ENCODE measurements at places on chromosomes 12 and 14. TPM values are rescaled to one million over a fixed set of nuclear protein-coding genes. Genes with fewer than 3 reads are reported as not detected.

DNA sequence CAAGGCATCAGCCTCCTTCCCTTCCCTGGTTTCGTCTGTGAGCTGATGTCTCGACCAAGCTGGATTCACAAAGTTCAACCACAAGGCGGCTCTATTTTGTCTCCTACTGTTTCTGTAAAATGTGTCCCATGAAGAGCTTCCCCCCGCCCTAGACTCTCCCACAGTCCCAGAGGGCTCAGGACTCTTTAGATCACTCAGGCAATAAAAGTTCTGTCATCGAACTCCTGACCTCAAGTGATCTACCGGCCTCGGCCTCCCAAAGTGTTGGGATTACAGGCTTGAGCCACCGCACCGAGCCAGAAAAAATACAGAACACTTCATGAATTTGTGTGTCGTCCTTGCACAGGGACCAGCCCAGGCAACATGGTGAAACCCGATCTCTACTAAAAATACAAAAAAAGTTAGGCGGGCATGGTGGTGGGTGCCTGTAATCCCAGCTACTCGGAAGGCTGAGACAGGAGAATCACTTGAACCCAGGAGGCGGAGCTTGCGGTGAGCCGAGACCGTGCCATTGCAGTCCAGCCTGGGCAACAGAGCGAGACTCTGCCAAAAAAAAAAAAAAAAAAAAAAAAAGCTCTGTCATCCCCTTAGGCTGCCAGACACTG, 149.4 kb downstream of the BCL11B start:
- H3K4me3 ChIP-seq = no peak overlapping the region
- no peak for DNase-seq
- no peak overlapping the region for H3K27ac ChIP-seq
- no peaks in the 10 kb centered on the region for H3K4me1 ChIP-seq

DNA sequence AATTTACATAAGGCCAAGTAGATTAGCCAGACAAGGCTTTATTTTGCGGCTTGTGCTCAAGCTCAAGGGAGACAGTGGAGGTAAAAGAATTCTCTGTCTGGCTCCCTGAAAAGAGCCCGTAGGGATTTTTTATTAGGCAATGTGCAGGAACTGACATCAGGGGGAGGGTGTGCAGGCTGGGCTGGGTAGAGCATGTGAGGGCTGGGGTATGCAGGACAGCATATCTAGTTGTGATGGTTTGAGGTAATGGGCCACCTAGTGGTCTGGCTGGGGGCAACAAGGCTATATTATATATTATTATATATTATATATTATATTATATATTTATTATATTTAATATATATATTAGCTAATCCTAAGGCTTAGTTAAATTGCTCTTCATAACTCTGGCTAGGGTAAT, 102.1 kb downstream of the TMEM117 start:
- H3K4me3 ChIP-seq = no peak overlapping the region
- no peaks in the 10 kb centered on the region for H3K36me3 ChIP-seq
- no peak for DNase-seq
- no peaks in the 10 kb centered on the region for H3K27me3 ChIP-seq
- no peak overlapping the region for H3K27ac ChIP-seq

GRCh38 chr12:47954058-47954457, 9.3 kb upstream of the TMEM106C start:
- no peaks in the 10 kb centered on the region for H3K4me1 ChIP-seq
- H3K36me3 ChIP-seq = no peaks in the 10 kb centered on the region
- H3K27me3 ChIP-seq = no peaks in the 10 kb centered on the region
- H3K4me3 ChIP-seq = no peak overlapping the region
- no peak overlapping the region for H3K27ac ChIP-seq

DNA sequence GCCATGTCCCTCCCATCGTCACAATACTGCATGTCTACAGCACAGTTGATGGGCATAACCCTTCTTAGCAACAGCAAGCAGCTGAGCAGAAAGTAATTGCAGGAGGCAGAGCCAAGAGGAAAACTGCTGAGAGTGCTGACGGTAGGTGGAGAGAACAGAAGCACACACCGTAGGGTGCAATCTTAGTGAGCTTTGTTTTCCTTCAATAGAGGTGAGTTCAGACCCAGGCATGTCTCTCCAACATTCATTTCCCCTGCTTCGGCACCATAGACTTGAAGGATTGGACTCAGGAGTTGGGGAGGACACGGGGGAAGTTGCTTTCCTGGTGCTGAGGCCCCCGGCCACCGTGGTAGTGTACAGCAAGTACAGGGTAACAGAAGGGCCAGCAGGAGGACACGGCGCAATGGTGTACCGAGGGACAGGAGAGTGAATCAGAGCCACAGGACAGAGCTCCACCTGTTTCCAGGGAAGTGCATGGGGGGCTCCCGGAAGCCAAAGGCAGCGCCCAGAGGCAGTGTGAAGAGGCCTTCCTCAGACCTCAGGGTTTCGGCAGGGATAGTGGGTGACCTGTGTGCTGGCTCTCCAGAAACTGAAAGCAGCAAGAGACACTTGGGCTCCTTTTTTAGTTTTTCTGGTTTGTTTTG, 36.3 kb upstream of the SINHCAF start:
- no peaks in the 10 kb centered on the region for H3K4me1 ChIP-seq
- no peak for DNase-seq
- H3K36me3 ChIP-seq = no peaks in the 10 kb centered on the region

DNA sequence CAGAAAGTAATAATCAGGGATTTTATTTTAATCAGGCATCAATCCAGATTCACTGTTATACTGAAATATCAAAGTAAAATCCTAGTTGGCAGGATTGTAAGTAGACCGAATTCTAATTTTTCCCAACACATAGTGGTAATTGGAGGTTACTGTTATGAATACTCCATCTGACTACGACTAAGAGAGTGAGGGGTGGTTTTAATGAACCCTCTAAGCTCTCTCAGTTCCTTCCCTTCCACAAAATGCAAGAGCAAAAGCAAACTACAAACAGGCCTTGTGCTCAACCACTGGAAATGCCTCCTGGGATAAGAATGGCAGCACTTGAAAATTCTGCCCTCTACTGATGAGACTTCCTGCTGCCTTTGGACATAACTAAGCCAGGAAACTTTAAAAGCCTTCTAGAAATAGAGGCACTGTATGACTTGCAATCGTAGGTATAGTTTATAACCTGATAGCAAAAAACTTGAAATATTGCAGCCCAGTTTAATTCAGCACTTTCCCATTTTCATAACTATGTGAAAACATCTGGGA, 184.8 kb downstream of the SLC16A7 start:
- DNase-seq = peak; percentile 23
- no peaks in the 10 kb centered on the region for H3K27me3 ChIP-seq
- H3K27ac ChIP-seq = no peak overlapping the region
- no peak overlapping the region for H3K4me3 ChIP-seq

- DNase-seq = no peak
- H3K36me3 ChIP-seq = no peaks in the 10 kb centered on the region
- no peak overlapping the region for H3K4me3 ChIP-seq
- H3K27me3 ChIP-seq = no peaks in the 10 kb centered on the region
These were observed 30.9 kb downstream of the GRIN2B start for GRCh38 chr12:13950502-13950901.

DNA sequence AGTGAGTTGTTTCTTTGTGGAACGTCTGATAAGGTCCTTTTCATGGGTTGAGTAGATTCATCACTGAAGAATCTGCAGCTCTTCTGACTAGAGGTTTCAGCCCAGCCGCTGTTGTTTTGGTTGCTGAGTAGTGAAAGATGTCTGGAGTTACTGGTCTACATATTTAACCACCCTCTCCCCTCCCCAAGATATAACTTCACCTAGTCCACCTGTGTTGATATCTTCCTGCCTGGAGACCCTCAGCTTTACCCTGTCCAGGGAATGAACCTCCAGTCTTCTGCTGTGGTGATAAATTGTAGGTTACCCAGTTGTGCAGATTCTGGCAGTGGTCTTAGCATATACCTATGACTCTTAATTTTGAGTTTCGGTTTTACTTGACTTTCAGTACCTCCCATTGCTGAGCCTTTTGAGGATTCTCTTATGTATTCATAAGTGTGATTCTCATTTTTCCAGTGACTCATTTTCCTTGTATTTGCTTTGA, 62.9 kb downstream of the CCDC91 start:
- H3K4me3 ChIP-seq = peak overlapping the region; percentile 77
- DNase-seq = peak; percentile 81
- peaks cover 39% of the 10 kb centered on the region for H3K4me1 ChIP-seq
- H3K27me3 ChIP-seq = no peaks in the 10 kb centered on the region

- no peak overlapping the region for H3K27ac ChIP-seq
- H3K4me3 ChIP-seq = no peak overlapping the region
- H3K4me1 ChIP-seq = no peaks in the 10 kb centered on the region
- no peak for DNase-seq
- H3K36me3 ChIP-seq = no peaks in the 10 kb centered on the region
- no peaks in the 10 kb centered on the region for H3K27me3 ChIP-seq
These were observed 573.9 kb downstream of the NOVA1 start for GRCh38 chr14:26023967-26024366.

GRCh38 chr12:26535826-26536225, 297.2 kb downstream of the ITPR2 start:
- H3K27ac ChIP-seq = no peak overlapping the region
- no peaks in the 10 kb centered on the region for H3K27me3 ChIP-seq
- peaks cover 3% of the 10 kb centered on the region for H3K36me3 ChIP-seq
- DNase-seq = no peak
- no peak overlapping the region for H3K4me3 ChIP-seq

- peak; percentile 14 for DNase-seq
- no peaks in the 10 kb centered on the region for H3K36me3 ChIP-seq
- H3K4me1 ChIP-seq = peaks cover 14% of the 10 kb centered on the region
- no peak overlapping the region for H3K27ac ChIP-seq
These were observed 93.1 kb upstream of the EVL start for GRCh38 chr14:99971941-99972747.

DNA sequence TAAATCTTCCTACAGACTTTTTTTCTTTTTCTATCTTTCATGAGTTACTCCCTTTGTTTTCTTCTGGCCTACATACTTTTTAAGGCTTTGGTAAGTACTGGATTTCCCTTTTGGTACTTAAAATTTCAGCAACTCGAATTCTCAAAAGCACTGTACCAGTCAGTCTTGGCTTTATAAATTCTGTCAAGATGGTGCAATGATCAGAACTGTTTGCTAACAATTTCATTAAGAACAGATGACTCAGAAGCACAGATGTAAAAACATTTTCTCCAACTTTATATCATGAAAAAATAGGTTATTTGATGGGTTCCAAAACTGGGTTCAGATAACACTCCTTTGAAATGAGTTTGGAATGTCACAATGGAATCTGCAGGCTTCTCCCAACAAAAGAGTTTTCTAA, 1961.8 kb upstream of the FLRT2 start:
- no peaks in the 10 kb centered on the region for H3K4me1 ChIP-seq
- no peak overlapping the region for H3K4me3 ChIP-seq
- no peak for DNase-seq
- H3K27me3 ChIP-seq = no peaks in the 10 kb centered on the region
- H3K36me3 ChIP-seq = no peaks in the 10 kb centered on the region

- no peaks in the 10 kb centered on the region for H3K27me3 ChIP-seq
- peaks cover 2% of the 10 kb centered on the region for H3K36me3 ChIP-seq
- H3K4me3 ChIP-seq = no peak overlapping the region
- H3K4me1 ChIP-seq = no peaks in the 10 kb centered on the region
- H3K27ac ChIP-seq = no peak overlapping the region
These were observed 319.1 kb upstream of the RGS6 start for GRCh38 chr14:71613168-71613567.

DNA sequence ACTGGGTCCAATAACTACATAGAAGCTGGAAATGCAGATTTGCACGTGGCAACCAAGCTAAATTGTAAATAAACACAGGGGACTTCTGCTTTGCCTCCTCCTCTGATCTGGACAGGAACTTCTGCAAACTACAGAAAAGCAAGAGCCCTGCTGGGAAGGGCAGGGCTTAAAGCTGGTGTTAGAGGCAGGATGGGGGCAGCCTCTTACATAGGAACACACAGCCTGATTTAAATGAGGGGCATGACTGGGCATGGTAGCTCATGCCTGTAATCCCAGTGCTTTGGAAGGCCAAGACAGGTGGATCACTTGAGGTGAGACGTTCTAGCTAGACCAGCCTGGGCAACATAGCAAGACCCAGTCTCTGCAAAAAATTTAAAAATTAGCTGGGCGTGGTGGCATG, 46.7 kb downstream of the ERH start:
- peaks cover 19% of the 10 kb centered on the region for H3K4me1 ChIP-seq
- no peaks in the 10 kb centered on the region for H3K27me3 ChIP-seq

DNA sequence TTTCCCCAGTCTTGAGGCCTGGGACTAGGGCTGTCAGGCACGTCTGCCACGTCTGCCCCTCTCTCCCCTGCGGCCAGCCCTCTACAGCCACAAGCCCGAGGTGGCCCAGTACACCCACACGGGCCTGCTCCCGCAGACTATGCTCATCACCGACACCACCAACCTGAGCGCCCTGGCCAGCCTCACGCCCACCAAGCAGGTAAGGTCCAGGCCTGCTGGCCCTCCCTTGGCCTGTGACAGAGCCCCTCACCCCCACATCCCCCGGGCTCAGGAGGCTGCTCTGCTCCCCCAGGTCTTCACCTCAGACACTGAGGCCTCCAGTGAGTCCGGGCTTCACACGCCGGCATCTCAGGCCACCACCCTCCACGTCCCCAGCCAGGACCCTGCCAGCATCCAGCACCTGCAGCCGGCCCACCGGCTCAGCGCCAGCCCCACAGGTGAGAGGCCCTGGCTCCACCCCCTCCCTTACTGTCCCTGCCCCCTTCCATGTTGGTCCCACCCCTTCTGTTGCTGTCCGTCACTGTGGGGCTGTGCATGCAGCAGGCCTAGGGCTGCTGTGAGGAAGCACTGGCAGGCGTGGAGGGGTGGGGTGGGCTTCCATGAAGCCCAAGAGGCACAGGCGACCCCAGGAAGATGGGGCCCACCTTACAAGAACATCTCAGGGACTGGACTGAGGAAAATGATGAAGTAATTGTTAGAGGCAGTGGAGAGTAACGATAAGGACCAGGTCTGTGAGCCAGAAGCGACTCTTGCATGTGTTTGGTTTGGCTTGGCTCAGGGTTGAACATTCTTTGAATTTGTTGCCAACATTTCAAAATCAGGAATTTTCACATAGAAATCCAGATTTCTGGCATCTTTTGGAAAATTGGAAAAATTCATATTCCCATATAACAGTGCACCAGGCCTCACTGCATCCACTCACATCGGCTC, 16.8 kb downstream of the C12orf43 start:
- peaks cover 27% of the 10 kb centered on the region for H3K36me3 ChIP-seq
- no peak for DNase-seq
- H3K27ac ChIP-seq = no peak overlapping the region
- H3K4me1 ChIP-seq = no peaks in the 10 kb centered on the region

DNA sequence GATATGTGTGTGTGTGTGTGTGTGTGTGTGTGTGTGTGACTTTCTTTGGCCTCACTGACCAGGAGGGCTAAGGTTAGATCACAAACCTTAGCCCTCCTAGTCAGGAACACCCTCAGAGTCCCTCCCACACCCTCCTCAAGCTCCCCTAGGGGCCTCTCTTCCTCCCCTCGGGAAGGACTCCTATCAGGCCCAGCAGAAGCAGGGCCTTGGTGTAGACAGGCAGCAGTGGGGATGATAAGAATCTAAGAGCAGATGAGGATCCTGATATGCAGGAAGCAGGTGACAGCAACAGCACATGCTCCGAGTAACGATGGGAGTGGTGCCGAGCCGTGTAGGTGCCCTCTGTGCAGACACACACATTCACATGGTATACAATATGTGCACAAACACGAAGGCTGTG, 20.7 kb downstream of the PLEK2 start:
- H3K27me3 ChIP-seq = no peaks in the 10 kb centered on the region
- H3K4me1 ChIP-seq = no peaks in the 10 kb centered on the region
- no peak overlapping the region for H3K4me3 ChIP-seq
- H3K27ac ChIP-seq = no peak overlapping the region

- no peaks in the 10 kb centered on the region for H3K36me3 ChIP-seq
- H3K27ac ChIP-seq = no peak overlapping the region
- H3K4me1 ChIP-seq = no peaks in the 10 kb centered on the region
- no peak for DNase-seq
These were observed 35.5 kb downstream of the GPHB5 start for GRCh38 chr14:63282997-63283883.

The EP400 gene
- total RNA-seq = 77.9 TPM

The SUSD6 gene
- 101 TPM for total RNA-seq

The COCH gene
- total RNA-seq = not detected

The RFLNA gene
- total RNA-seq = not detected
